ENCODE measurements at places on chromosomes 3 and 15.

- peak; percentile 89 for DNase-seq
- H3K4me3 ChIP-seq: no peak overlapping the region
- H3K27ac ChIP-seq: no peak overlapping the region
- H3K27me3 ChIP-seq: no peaks in the 10 kb centered on the region
Observed at GRCh38 chr3:12875857-12876836, 34.8 kb upstream of the RPL32 start.

DNA sequence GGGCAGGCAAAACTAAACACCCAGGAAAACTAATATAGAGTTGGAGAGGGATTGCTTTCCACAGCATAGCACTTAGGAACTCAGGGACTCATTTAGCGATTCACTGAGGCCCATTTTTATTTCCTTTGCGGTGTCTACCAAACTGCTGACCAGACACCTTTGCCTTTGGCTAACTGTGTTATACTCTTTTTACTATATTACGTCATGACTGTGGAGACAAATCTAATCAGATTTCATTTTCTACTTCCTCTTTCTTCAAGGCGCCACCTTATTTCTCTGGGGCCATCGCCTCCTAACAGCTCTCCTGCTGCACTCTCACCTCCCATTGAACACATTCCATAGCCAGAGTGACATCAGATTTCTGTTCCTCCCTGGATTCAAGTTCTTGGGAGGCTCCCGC is 215.7 kb upstream of the WNT5A start:
- no peaks in the 10 kb centered on the region for H3K27me3 ChIP-seq
- no peak overlapping the region for H3K4me3 ChIP-seq
- no peak for DNase-seq
- no peaks in the 10 kb centered on the region for H3K36me3 ChIP-seq
- no peak overlapping the region for H3K27ac ChIP-seq
- peaks cover 3% of the 10 kb centered on the region for H3K4me1 ChIP-seq

DNA sequence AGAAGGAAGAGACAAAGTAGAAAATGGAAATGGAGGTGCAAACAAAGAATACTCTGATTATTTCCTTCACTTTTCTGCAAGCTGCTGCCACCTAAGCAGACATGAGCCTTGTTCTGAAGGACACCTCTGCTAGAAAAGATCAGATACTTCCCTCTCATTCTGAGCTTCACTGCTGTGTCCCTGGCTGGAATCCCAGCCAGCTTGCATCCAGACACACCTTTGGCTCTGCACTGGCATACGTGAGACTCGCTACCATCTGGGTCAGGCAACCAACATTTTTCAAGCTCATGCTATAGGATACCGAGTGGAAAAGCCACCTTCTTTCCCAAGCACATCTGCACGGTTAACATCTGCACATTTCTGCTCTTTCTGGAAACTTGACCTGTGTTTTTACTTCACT is 166.7 kb upstream of the SUCLG2 start:
- DNase-seq: no peak
- H3K36me3 ChIP-seq: no peaks in the 10 kb centered on the region
- no peak overlapping the region for H3K4me3 ChIP-seq
- no peaks in the 10 kb centered on the region for H3K27me3 ChIP-seq

GRCh38 chr3:87503900-87504498 is 227.6 kb upstream of the POU1F1 start:
- H3K36me3 ChIP-seq: no peaks in the 10 kb centered on the region
- H3K4me3 ChIP-seq: no peak overlapping the region
- H3K4me1 ChIP-seq: no peaks in the 10 kb centered on the region
- no peak overlapping the region for H3K27ac ChIP-seq

DNA sequence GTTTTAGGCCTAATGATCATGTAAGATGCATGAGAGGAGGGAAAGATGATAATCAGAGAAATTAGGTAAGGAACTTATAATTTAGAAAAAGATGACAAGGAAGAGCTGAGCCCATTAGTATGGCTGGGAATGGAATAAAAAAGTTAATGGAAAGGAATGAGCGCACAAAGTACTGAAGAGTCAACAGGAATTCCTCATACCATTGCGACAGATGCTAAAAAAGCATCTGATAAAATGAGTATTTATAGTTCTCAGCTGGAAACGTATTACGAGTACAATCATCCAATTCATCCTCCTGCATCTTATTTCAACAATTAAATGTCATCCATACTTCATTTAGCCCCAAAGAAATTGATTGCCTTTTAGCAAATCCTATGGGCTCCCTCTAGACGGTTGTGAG is 58.9 kb downstream of the TMCC1 start:
- no peaks in the 10 kb centered on the region for H3K27me3 ChIP-seq
- no peak overlapping the region for H3K27ac ChIP-seq
- no peaks in the 10 kb centered on the region for H3K36me3 ChIP-seq
- no peak for DNase-seq

DNA sequence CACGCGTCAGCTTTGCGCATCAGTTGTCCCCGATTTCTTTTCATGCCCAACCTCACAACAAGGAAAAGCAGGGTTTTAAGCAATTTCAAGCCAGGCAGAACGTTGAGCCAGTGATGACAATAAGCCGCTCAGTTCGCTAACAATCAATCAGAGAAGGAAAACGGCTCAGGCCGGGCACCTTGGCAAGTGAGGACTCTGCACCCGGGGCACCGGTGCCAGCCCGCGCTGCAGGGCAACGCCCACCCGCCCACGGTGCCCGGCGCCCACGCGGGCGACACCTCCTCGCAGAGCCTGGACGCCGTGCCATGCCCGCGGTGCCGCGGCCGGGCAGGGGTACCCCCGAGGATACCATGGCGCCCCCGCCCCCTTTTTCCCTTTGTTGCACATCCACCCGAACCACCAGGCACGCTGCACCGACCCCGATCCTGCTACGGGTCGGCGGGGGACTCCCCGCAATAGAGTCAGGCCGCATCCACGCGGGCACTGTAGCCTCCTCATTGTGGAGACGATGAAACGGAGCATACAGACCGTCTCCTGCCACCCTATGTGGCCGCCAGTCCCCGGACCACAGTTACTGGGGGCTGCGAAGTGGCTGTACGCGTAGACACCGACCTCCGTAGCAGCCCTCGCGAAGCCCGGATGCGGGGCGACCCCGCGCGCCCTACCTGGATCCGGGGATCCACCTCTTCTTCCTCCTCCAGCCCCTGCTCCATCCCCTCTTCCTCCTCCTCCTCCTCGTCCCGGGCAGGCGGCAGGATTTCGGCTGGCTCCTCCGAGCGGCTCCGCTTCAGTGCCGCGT is 581 bp downstream of the SH3BP5 start:
- peaks cover 2% of the 10 kb centered on the region for H3K4me1 ChIP-seq
- DNase-seq: no peak

GRCh38 chr15:49361370-49361769 is 61.7 kb upstream of the FGF7 start:
- H3K4me3 ChIP-seq: no peak overlapping the region
- H3K4me1 ChIP-seq: no peaks in the 10 kb centered on the region
- no peak for DNase-seq
- no peaks in the 10 kb centered on the region for H3K36me3 ChIP-seq

- no peaks in the 10 kb centered on the region for H3K4me1 ChIP-seq
- H3K4me3 ChIP-seq: no peak overlapping the region
- no peak for DNase-seq
- H3K36me3 ChIP-seq: no peaks in the 10 kb centered on the region
- no peaks in the 10 kb centered on the region for H3K27me3 ChIP-seq
Observed at GRCh38 chr15:52710050-52710707, 31.0 kb upstream of the ATOSA start.

DNA sequence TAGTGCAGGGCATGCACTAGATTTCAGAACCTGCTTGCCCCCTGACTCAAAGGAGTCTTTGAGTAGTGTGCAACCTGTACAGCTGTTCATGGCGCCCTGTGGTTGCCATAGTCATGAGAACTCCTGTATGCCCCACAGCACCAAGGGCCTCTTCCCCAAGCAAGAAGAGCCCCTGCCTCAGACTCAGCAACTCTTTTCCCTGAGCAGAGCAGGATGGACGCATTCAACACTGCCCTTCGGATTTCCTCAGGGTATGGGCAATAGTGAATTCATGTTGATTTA is 89.7 kb upstream of the KLF13 start:
- H3K27ac ChIP-seq: no peak overlapping the region
- H3K27me3 ChIP-seq: no peaks in the 10 kb centered on the region
- H3K36me3 ChIP-seq: no peaks in the 10 kb centered on the region
- no peak for DNase-seq
- H3K4me3 ChIP-seq: no peak overlapping the region
- H3K4me1 ChIP-seq: no peaks in the 10 kb centered on the region

Data from mesendoderm (in vitro differentiated cells).